Cerebellar nuclear complex (tissue), 1 donor: ENCODE measurements at places on chromosomes 2 and 18.

DNA sequence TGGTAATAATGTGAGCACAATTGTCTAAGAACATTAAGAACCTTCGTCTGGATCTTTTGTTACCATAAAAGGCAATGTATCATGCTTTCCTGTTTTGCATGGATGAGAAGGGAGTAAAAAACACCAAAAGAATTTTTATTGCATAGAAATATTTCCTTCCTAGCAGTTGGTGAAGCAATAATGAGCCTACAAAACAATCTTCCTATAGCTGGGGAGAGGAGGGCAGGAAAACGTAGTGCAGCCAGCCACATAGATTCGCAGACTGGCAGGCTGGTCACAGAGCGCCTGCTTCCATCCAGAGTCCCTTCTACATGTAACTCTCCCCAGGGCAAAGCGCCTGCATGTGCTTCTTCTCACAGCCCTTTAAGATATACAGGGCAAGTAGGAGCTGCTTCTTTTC lies 190.4 kb downstream of the BABAM2 start:
- DNase-seq = no peak

- DNase-seq = no peak
These were observed 34.0 kb upstream of the CYTIP start for GRCh38 chr2:157477919-157478318.

DNA sequence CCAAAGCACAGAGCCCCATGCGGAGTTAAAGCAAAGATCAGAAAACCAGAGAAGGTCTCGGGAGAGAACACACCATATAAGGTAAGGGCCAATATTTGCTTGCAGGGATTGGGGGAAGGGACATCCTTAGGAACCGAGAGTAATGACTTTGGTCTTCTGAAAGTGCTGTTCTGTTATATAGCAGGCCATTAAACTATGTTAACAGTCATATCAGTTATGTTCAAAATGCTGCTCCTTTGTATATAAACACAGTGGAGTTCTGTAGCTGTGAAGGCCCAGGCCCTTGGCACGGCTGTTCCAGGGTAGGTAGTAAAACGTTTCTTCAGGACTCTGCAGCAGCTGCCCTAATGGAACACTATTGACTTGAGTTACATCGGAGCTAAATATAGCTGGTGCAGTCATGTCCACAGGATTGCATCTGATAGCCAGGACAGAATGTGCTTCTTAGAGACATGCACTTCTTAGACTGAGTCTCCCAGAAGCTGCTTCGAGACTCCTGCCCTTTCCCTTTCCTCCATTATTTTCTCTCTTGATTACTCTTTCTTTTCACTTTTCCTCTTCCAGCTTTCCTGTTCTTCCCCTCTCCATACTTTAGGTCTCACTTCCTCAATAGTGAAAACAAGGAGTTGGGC lies 122.4 kb downstream of the SETBP1 start:
- DNase-seq = no peak

GRCh38 chr18:34219651-34220050 lies 5.1 kb downstream of the NOL4 start:
- DNase-seq = peak; percentile 6

DNA sequence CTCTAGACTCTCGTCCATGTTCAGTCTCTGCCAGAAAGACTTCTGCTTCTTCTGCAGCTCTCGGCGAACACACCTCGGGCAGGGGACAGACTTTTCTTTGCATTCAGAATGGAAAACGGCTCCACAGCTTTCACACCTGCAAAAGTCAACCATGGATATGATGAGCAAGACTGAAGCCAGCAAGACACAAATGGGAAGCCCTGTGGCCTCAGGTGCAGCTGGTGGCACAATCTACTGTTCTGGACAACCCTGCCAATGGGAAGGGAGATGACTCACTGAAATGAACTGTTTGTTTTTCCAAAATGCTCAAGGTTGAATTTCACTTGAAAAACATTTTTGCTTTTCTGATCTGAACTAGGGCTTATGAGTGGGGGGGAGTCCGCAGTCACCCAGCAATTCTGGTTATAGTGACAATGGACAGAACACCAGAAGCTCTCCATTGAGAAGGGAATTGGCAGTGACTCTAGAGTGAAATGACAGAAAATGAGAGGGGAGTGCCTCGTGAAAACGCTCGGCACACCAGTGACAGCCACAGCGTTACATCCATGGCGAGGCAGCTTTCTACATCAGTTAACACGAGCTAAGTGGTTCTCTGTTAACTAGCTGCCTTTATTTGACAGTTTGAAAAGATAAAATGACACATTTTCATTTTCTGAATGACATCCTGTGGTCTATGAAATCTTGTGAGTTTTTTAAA lies 58.8 kb upstream of the FZD5 start:
- no peak for DNase-seq

GRCh38 chr2:158043181-158043948 lies 58.3 kb upstream of the UPP2 start:
- no peak for DNase-seq

- DNase-seq = no peak
These were observed 242.9 kb upstream of the GYPC start for GRCh38 chr2:126413079-126413478.

DNA sequence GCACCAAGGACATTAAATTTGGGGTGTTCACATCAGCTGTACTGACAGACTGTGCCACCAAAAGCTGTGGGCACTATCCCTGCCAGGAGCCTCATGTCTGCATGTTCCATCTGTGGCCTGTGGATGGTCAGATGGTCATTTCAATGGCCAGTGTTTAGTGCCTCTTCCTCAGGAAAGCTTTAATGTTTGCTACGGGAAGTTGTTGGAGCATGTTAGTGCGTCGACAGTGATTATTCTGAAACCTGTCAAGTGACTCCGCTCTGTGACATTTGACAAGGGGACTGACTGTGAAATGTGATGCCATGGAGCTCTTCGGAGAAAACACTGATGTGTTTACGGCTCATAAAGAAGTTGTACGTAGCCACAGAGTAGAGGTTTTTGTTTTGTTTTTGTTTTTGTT lies 18.7 kb upstream of the RGPD4 start:
- no peak for DNase-seq

- DNase-seq = no peak
These were observed 7.4 kb upstream of the MBP start for GRCh38 chr18:77140030-77140429.

DNA sequence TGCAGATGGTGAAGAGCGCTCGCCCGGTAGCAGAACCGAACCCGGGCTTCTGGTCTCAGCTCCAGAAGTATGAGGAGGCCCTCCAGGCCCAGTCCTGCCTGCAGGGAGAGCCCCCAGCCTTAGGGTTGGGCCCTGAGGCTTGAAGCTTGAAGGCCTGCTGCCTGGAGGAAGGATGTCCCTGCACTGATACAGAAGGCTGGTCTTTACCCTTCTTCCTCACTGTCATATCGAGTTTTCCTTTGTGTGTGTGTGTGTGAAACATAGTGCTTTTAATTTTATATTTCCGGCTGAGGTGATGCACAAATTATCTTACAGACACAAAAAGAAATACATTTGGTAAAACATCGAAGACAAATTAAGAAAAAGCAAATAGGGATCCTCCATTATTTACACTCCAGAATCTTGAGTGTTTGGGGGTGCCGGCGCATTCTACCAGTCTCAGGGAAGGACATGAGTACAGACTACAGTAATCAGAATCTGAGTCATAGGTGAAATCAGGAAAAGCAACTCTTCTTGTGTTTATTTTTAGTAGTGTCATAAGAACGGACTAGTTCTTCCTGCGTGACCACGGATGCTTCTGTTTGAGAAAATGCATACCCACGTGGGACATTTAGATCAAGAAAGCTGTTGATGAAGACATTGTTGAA lies 1.3 kb downstream of the DUSP28 start:
- DNase-seq = no peak

DNA sequence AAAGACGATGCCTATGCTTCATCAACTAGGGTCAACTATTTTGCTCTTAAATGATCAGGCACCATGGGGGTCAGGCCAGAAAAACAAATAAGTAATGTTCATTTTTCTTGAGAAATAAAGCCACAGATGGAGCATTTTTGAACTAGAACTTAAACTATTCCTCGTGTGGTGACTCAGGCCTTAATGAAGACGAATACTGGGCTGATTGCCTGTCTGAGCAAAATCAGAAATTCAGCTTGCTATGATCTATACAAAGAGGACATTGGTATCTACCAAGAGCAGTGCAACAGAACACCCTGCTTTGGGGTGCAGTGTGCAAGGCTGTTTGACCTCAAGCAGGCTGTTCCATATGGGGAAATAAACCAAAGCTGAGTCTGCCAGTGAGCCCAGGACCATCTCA lies 176.0 kb downstream of the NRP2 start:
- no peak for DNase-seq

GRCh38 chr2:238874330-238875050 lies 26.6 kb downstream of the TWIST2 start:
- DNase-seq = no peak

- no peak for DNase-seq
These were observed 117.3 kb downstream of the GALR1 start for GRCh38 chr18:77366720-77367641.
